ENCODE measurements at places on chromosomes 11 and 22.

DNA sequence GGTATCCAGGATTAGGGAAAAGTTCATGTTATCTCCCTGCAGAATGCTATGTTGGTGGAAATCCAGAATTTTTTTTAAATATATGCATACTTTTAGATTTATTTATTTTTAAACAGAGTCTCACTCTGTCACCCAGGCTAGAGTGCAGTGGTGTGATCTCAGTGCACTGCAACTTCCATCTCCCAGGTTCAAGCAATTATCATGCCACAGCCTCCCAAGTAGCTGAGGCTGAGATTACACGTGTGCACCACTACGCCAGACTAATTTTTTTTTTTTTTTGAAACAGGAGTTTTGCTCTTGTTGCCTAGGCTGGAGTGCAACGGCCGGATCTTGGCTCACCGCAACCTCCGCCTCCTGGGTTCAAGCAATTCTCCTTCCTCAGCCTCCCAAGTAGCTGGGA is 2.6 kb downstream of the PACSIN2 start:
- DNase-seq, result no peak

DNA sequence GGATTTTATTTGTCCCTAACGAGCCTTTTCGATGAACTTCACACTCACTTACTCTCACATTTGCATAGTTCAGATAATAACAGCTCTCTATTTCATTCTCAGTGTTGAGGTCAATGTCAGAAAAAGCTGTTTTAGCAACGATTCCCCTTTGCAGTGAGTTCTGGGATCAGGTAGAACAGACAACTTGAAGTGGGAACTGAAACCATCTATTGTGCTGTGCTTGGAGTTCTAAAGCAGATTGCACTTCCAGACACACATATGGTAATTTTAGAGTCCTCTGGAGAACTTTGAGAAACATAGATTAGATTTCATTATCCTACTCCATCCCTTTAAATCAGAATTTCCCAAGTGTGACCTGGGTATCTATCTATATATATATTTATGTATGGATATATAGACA is 124.6 kb upstream of the BLID start:
- DNase-seq, result no peak

- no peak for DNase-seq
These were observed 10.5 kb downstream of the MCAM start for GRCh38 chr11:119306373-119306890.

- DNase-seq, result no peak
These were observed at the start of gene CHADL for GRCh38 chr22:41240377-41241132. TSS of gene CHADL (minus strand) at chr22:41240931. CDS start at chr22:41240881, 50 bp downstream.

DNA sequence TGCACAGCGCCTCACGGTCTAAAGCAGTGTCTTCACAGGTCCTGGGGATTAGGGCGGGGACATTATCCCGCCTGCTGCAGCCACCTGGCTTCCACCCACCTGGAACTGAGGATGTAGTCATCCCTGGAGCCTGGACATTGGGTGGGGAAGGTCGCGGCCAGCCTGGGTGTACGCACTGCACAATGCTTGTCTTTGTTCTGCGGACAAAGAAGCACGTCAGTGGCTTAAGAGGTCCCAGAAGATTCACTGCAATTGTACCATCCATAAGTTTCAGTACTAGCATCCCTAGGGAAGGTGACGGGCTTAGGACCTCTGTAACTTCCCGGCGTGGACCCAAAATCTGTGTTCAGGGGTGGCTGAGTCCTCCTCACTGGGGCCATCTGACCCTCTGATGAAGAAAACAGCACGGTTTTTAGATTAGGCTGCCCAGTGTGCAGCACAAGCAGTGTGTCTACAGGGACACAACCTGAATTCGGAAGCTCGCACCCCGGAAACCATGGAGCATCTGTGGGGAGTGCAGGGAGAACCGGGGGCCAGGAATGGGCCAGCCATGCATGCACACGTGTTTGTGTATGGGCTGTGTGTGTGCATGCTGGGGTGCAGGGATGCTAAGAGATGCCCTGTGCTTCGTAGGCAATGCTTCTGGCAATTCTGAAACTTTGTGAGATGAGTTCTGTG is 342.6 kb upstream of the B3GAT1 start:
- DNase-seq, result no peak

DNA sequence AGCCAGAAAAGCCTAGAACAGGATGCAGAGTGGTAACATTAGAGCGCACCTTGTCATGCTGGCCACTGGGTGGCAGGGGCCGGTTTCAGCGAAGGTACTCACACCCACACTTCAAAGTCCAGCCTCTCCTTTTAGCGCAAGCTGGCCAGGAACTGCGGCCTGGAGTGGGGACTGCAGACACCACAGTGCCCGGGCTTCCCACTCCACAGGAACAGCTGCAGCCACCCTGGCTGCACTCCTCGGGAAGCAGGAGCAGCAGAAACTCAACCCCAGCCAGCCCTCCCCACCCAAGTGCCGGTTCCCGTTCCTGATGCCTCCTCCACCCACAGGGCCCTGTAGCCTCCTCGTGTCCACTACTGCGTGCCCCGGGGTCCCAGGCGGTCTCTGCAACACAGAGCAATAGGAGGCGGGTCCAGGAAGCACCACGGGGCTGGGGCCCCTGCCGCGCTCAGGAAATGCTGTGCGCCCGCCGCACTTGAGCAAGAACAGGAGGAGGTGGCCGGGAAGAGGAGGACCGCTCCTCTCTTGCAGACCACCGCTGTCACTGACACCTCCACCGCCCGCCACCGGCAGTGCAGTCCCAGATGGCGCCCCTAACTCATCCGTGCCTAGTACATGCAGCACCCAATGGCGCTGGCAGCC is 2.2 kb downstream of the RFPL2 start:
- DNase-seq, result peak; percentile 50

DNA sequence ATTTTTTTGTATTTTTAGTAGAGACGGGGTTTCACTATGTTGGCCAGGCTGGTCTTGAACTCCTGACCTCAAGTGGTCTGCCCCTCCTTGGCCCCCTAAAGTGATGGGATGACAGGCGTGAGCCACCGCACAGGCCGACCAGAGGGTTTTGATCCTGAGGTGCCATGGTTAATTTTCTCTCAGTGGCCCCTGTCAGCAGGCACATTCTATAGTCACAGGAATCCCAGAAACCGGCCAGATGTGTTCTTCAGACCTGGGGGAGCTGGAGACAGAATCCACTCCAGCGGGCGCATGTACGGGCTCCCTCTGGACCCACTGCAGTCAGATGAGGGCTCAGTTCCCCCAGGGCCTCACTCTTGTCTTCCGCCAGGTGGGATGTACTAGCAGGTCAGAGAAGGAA is 17.0 kb downstream of the IGLL1 start:
- DNase-seq, result no peak

GRCh38 chr11:73481626-73482025 is 105.4 kb downstream of the RELT start:
- no peak for DNase-seq

- DNase-seq, result no peak
These were observed 111.4 kb downstream of the ATG16L2 start for GRCh38 chr11:72925656-72926055.

- DNase-seq, result peak; percentile 93
These were observed 79.1 kb upstream of the KCNQ1OT1 start for GRCh38 chr11:2778630-2779498.

GRCh38 chr22:23555118-23555517 is 25.0 kb downstream of the IGLL1 start:
- no peak for DNase-seq

GRCh38 chr11:210122-210802 is 2.8 kb downstream of the RIC8A start:
- no peak for DNase-seq

- no peak for DNase-seq
These were observed at the start of gene RHOD for GRCh38 chr11:67056267-67057204. TSS of gene RHOD (plus strand) at chr11:67056847. CDS start at chr11:67056903, 56 bp downstream.

- DNase-seq, result no peak
These were observed 26.0 kb upstream of the API5 start for GRCh38 chr11:43285826-43286225.

- DNase-seq, result no peak
These were observed 38.3 kb downstream of the TSPAN18 start for GRCh38 chr11:44765026-44765595.

Data from KBM-7 (cell line).